ENCODE measurements at places on chromosomes 3 and 15. TPM values are rescaled to one million over a fixed set of nuclear protein-coding genes. Genes with fewer than 3 reads are reported as not detected.

GRCh38 chr15:52466134-52466701 lies 62.5 kb downstream of the MYO5A start:
- no peak for DNase-seq
- peak overlapping the region; percentile 73 for H3K27ac ChIP-seq
- H3K27me3 ChIP-seq = no peaks in the 10 kb centered on the region
- peaks cover 43% of the 10 kb centered on the region for H3K4me1 ChIP-seq
- no peaks in the 10 kb centered on the region for H3K36me3 ChIP-seq

DNA sequence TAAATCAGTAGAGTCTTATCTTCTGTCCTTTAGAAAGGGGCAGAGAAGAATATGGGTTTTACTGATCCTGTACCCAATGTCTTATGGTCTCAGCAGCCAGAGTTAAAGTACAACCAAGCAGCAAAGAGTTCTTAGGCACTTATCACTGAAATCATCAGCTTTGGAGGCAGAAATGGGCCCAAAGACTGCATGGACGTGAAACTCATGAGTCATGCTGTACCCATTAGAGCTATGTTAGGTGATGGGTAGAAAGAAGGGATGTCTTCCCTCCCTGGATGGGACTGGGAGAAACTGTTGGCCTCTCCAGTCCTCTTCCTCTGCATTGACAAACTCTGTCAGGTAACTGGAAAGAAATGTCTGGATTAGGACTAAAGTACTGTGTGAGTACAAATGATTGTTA lies 63.4 kb downstream of the EOMES start:
- no peak overlapping the region for H3K4me3 ChIP-seq
- no peak for DNase-seq
- H3K36me3 ChIP-seq = no peaks in the 10 kb centered on the region
- no peaks in the 10 kb centered on the region for H3K27me3 ChIP-seq
- H3K4me1 ChIP-seq = no peaks in the 10 kb centered on the region

DNA sequence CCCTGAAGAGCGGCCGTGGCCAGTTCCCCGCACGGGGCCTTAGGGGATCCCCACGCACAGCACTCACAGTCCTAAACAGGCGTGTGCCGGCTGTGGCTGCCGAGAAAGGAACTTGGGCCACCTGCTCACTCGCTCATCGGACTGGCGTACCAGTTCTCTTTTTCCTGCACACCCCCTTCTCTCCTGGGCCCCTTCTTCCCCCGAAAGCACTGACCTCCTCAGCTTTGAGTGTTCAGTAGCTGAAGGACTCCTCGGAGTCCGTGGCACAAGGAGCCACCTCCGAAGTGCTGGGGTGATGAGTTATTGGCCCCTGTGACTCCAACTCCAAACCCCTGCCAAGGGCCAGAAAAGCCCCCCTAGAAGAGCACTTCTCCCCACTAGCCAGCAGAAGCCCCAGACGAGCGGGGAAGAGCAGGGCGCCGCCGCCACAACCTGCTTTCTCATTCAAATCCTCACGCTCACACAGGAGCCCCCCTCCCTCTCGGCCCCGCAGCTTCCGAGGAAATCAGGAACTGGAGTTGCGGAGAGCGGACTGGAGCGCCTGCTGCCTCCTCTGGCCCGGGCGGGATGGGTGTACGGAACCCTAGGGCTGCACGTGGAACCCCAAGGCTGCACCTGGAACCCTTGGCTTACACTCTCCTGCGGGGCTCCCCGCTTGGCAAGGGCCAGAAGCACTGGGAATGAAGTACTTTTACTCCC lies at the start of gene PLCH1:
Gene PLCH1 (minus strand): TSS at position 446 of the 699 bp plus-strand sequence. CDS start 40,847 bp downstream, outside the sequence.
- peak within 1 kb of the TSS; percentile 77 for H3K4me3 ChIP-seq
- H3K27ac ChIP-seq = no peak within 1 kb of the TSS
- DNase-seq = peak; percentile 18
- peaks cover 22% of the 10 kb centered on the region for H3K4me1 ChIP-seq

DNA sequence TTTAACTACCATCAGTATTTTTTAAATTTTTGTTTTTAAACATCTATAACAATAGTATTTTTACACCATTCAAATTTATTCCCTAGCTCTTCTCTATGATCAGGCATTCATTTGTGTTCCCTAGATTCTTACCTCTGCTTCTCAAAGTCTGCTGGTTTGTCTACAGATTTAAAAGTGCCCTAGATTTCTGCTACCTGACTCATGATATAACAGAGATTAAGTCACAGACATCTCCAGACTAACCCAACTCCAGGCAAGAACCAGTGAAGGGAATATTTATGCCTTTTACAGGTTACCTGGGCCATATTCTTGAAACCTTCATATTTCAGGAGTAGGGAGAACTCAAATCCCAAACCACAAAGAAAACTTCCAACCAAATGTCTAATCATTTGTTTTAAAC lies 38.8 kb downstream of the ADAM10 start:
- no peaks in the 10 kb centered on the region for H3K27me3 ChIP-seq
- H3K4me1 ChIP-seq = peaks cover 16% of the 10 kb centered on the region
- H3K4me3 ChIP-seq = no peak overlapping the region
- peaks cover 14% of the 10 kb centered on the region for H3K36me3 ChIP-seq
- H3K27ac ChIP-seq = no peak overlapping the region

- no peak for DNase-seq
- peaks cover 9% of the 10 kb centered on the region for H3K4me1 ChIP-seq
- no peaks in the 10 kb centered on the region for H3K36me3 ChIP-seq
- H3K27ac ChIP-seq = no peak overlapping the region
These were observed 8.9 kb downstream of the PEAK1 start for GRCh38 chr15:77410701-77411618.

GRCh38 chr3:146414010-146414409 lies 55.4 kb downstream of the PLSCR2 start:
- H3K27ac ChIP-seq = no peak overlapping the region
- no peak overlapping the region for H3K4me3 ChIP-seq
- DNase-seq = no peak
- H3K36me3 ChIP-seq = no peaks in the 10 kb centered on the region
- H3K4me1 ChIP-seq = no peaks in the 10 kb centered on the region

DNA sequence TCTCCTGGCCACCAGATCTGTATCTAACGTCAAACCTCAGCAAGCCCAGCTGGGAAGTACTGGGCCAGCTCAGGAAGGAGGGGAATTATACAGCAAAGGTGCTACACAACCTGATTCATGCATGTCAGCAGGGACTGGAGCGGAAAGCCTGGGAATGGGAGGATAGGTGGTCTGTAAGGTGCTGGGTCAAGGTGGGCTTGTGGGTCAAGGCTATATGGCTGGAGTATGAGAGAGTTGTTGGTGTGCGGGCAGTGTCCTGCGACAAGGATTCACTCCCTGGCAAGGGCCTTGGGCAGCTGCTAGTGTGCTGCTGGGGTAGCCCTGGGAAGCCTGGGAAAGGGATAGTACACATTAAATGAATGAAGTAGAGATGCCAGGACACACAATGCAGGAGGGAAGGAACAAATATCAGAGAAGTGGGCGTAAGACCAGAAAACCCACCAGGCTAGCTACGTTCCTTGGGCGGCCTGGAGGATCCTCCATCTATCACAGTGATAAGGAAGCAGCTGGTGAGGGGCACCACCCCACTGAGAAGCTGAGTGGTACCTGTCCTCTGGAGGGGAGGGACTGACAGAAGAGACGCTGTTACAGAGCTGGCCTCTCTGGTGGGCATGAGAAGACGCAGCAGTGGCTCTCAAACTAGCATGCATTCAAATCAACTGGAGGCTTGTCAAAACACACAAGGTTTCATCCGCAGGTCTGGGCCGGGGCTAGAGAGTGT lies 8.5 kb upstream of the SYNM start:
- no peak overlapping the region for H3K4me3 ChIP-seq
- no peak overlapping the region for H3K27ac ChIP-seq
- H3K4me1 ChIP-seq = no peaks in the 10 kb centered on the region
- no peak for DNase-seq

GRCh38 chr15:90529011-90529370 lies 732 bp upstream of the CRTC3 start:
- H3K36me3 ChIP-seq = no peaks in the 10 kb centered on the region
- H3K4me1 ChIP-seq = peaks cover 32% of the 10 kb centered on the region
- DNase-seq = no peak
- peak overlapping the region; percentile 70 for H3K27ac ChIP-seq
- H3K27me3 ChIP-seq = no peaks in the 10 kb centered on the region

DNA sequence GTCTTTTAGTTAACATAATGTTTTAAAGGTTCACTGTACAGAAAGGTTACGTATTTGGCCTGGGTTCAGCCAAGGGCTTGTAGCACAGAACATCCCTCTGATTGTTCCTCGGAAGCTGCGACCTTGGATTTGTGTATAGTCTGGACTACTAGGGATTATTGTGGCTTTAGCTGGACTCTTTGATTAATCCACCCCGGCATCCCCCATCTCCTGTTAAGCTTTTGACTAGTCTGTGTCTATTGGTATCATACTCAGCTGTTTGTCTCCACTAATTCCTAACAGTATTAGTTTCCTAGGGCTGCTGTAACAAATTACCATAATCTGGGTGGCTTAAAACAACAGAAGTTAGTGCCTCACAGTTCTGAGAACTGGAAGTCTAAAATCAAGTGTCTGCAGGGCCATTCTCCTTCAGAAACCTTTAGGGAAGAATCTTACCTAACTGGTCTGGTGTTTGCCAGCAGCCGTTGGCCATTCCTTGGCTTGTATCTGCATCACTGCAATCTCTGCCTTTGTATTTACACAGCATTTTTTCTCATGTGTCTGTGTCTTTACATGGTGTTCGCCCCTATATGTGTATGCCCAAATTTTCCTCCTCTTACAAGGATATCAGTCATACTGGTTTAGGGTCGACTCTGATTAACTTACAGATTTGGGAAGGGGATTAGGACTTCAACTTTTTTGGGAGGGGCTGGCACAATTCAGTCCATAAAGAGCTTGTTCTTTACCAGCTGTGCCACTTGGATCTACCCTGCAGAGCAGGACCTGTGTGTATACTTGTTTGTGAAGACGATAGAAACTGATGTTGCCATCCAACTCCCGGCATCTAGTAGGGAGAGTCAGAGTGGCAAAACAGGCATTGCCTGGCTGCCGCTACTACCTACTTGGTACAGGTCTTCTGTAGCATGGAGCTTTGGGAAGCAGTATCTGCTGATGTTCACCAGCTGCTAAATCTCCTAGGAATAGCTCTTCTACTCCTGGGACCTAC lies 117.8 kb downstream of the UBE2E2 start:
- no peak for DNase-seq
- no peak overlapping the region for H3K27ac ChIP-seq
- H3K36me3 ChIP-seq = no peaks in the 10 kb centered on the region
- no peaks in the 10 kb centered on the region for H3K4me1 ChIP-seq
- H3K27me3 ChIP-seq = no peaks in the 10 kb centered on the region
- H3K4me3 ChIP-seq = no peak overlapping the region

CHAC1 gene
- total RNA-seq = 0.64 TPM

CGGBP1 gene
- total RNA-seq = 110 TPM

ARID3B gene
- 63.5 TPM for total RNA-seq

COMMD2 gene
- 26.8 TPM for total RNA-seq
